ENCODE measurements at places on chromosomes 3 and 15.

- DNase-seq: no peak
Measured at GRCh38 chr15:97386940-97387339, 573.6 kb upstream of the ARRDC4 start.

- no peak for DNase-seq
Measured at GRCh38 chr3:194732617-194733016, 46.9 kb downstream of the FAM43A start.

DNA sequence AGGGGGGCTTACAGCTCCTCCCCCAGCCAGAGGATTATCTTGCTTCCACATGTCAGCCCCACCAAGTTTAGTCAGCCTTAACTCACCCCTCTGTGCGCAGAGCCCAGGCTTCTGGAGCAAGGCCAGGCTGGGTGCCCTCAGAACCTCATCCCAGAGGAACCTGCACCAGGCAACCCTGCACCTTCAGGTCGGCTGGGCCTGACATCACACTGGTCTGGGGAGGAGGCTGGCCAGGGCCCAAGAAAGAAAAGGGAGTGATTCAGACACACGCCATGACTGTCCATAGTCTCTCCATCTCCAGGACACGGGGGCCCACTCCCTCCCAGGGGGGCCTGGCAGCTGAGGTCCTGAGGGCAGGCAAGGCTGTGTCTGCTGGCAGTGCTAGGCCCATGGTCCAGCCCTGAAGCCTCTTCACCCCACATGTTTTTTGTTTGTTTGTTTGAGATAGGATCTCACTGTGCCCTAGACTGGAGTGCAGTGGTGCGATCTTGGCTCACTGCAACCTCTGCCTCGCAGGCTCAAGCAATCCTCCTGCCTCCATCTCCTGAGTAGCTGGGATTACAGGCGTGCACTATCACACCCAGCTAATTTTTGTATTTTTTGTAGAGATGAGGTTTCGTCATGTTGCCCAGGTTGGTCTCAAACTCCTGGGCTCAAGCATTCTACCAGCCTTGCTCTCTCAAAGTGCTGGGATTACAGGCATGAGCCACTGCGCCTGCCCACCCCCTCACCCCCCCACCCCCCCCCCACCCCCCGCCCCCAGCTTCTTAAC is 11.1 kb downstream of the TNK2 start:
- DNase-seq: no peak

GRCh38 chr3:58307639-58308215 is 1.4 kb downstream of the HTD2 start:
- no peak for DNase-seq

DNA sequence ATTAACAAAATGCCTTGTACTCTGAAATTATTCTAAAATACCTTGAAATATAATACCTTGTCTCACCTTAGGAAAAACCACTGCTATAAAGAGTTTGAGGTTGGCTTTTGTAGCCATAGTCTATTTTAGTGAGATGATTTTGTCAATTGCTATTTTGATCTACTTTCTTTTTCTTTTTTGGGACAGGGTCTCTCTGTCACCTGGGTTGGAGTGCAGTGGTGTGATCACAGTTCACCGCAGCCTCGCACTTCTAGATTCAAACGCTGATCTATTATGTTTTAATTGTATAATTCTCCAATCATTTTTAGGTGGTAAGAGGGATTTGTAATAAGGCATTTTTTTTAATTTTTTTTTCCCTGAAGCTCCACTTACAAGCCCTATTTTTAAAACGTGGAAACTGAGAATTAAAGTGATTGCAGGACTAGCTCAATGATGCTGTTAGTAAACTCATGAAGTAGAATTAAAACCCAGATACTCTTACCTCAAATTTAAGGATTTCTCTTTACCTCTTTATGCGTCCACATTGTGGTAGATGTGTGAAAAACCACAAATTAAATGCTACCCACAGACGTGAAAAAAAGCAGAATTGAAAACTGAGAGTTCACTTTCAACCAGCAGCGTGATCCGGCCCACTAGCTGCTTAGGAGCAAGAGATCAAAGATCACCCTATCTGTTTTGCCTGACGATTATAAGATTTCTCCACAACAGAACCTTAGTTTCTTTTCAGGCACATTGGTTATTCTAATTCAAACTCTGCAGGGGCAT is 384.2 kb downstream of the CGGBP1 start:
- DNase-seq: no peak

GRCh38 chr3:72829701-72830100 is 18.5 kb downstream of the SHQ1 start:
- no peak for DNase-seq

DNA sequence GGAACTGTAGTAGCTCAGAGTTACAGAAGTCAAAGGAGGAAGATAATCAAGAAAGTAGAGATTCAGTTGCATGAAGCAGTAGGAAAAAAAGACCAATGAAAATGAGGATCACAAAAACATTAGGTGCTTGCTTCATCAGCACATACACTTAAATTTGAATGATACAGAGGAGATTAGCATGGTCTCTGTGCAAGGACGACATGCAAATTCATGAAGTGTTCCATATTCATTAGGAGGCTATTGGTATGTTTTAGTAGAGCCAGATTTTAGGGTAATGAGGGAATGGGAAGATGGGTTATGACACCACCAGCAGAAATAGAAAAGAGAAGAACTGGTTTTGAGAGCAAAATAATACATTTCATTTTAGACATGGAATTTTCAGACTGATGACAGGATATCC is 21.0 kb upstream of the TTC14 start:
- no peak for DNase-seq

DNA sequence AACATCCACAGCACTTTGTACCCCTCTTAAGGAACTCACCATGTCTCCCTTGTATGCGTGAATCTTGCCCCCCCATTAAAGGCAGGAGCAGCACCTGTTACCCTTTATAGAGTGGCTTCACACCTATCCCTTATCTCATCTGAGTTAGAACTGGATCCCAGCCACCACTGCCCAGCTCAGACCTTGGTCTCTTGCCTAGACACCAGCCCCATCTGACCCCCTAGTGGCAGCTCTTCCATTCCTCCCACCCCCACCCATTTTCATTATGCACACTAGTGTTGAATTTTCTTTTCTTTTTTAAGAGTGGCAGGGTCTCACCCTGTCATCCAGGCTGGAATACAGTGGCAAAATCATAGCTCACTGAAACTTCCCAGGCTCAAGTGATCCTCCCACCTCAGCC is 3.2 kb upstream of the ZFYVE19 start:
- no peak for DNase-seq

GRCh38 chr3:47716656-47717055 is 65.0 kb downstream of the SMARCC1 start:
- no peak for DNase-seq

DNA sequence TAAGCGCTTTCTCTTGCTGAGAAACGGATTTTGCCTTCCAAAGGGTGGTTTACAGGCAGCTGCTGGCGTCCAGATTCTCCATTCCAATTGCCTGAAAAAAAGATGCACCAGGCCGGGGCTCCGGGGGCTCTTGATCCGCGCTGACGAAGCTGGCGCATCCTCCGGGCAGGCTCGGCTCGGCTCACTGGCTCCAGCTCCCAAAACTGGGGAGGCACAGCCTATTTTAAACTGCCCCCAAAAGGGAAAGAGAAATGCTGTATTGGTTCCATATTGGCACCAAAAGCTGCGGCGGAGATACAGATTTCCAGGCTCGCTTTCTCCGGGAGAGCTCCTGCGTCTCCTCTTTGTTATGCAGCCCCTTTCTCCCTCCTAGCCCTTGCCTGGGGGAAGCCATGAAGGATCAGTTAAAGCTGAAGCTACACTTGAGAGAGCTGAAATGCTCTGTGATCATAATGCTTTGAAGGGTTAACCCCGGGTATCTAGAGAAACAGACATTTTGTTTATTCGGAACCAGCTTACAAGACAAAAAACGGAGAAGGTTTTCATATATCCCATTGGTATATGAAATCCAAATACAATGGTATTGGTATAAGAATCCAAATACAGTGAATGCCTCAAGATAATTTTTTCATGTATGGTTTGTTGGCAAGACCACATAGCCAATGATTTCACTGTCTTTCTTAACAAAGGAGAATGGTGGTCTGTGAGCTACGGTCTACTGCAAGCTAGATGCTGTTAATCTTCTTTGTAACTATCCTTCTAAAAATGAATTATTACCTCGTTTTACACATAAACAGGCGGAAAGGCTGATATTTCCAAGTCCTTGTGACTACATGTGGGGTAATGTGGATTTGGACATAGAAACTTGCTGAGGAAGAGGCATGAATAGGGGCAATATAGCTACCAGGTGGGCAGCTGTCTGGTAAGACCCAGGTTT is 693 bp downstream of the CD200 start:
- DNase-seq: no peak

DNA sequence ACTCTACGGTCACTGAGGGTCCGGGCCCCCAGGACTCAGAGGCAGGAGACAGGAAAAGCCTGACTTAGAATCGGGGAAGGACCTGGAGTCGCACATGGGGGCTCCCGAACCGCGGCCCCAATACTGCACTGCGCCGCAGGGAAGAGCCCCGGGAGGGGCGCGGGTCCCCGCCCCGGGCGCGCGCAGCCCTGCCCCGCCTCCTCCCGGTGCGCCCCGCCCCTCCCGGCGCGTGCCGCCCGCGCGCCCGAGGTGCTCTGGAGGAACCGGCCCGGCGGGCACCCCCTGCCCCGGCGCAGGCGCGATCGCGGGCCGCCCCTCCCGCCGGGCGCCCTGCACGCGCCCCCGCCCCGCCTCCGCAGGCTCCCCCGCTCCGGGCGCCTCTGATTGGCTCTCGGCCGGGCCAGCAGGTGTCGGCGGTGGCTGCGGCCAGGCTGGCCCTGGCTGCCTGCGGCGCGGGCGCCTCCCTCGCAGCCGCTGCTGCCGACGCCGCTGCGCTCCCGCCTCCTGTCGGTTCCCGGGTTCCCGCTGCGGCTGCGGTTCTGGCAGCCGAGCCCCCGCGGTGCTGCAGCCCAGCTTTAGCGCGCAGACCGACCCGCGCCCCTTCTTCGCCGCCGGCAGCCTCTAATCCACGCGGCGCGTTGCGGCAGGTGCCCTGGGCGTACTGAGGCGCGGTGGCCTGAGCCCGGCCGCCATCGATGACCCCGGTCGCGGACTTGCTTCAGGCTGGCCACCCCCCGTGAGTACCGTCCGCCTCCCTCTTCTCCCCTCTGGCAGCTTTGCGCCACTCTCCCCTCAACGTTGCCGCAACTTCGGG is at the start of gene MYRIP:
Gene MYRIP, plus strand, starts transcription at position 429 of the 814 bp plus-strand sequence. CDS start 91,208 bp downstream, outside the sequence.
- no peak for DNase-seq

- DNase-seq: peak; percentile 46
Measured at GRCh38 chr15:70580958-70581357, 182.4 kb downstream of the UACA start.

DNA sequence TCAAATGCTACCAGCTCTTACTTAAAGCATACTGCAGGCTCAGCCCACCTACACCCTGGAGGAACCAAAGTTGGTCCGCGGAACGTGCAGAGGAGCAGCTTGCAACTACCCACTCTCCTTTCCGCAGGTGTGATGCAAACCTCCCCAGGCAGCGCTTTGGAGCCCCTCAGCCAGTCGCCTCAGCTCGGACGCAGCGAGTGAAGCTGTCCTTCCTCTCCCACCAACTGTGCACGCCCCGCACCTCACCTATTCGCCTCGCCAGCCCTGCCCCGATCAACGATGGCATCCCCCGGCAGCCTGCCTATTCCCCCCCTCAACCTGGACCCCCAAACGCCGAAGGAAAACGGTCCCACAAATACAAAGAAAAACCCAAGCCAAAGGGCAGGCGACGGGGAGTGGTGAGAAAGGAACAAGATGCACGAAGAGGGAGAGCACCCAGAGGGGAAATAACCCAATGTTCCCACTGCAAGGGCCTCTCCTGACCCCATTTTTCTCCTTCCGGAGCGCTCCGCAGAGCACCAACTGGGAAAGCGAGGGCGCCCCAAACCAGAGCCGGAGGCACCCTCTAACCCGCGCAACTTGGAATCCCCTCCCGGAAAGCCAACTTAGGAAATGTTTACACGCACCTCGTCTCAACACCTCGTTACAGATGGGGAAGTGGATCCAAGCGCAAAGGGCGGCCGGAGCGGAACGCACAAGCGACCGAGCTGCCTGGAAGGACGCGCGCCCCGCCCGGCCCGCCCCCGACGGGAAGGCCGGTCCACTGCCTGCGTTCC is 665 bp downstream of the GLB1 start:
- peak; percentile 81 for DNase-seq

- DNase-seq: no peak
Measured at GRCh38 chr15:35151782-35152181, 66.7 kb upstream of the NANOGP8 start.

GRCh38 chr3:44060164-44060563 is 181.5 kb upstream of the TOPAZ1 start:
- no peak for DNase-seq

DNA sequence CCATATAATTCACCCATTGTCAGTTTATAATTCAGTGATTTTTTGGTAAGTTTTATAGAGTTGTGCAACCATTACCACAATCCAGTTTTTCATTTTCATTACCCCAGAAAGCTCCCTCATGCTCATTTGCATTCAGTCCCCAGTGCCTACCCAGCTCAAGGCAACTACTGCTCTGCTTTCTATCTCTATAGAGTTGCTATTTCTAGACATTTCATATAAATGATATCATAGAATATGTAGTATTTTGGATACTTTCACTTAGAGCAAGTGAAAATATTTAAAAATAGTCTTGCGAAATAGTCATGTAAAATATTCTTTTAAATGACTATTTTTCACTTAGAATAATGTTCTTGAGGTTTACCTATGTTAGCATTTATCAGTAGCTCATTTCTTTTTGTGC is 42.1 kb downstream of the ZNF654 start:
- DNase-seq: no peak

DNA sequence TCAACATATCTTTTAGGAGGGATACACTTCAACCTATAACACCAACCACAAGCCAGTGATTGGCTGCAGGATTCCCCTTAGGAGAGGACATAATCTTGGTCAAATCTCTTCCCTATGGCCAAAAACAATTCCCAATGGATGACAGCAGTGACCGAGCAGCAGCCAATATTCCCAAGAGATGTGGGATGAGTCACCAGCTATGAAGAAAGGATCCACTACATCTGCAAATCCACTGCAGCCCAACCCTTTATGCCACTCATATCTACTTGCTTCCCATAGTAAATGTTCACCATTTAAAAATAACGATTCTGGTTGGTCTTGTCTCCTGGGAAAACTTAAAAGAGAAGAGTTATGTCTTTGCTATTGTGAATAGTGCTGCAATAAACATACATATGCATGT is 4.5 kb upstream of the IQCF5 start:
- DNase-seq: no peak

GRCh38 chr3:15952543-15953175 is 154.9 kb upstream of the ANKRD28 start:
- DNase-seq: no peak

DNA sequence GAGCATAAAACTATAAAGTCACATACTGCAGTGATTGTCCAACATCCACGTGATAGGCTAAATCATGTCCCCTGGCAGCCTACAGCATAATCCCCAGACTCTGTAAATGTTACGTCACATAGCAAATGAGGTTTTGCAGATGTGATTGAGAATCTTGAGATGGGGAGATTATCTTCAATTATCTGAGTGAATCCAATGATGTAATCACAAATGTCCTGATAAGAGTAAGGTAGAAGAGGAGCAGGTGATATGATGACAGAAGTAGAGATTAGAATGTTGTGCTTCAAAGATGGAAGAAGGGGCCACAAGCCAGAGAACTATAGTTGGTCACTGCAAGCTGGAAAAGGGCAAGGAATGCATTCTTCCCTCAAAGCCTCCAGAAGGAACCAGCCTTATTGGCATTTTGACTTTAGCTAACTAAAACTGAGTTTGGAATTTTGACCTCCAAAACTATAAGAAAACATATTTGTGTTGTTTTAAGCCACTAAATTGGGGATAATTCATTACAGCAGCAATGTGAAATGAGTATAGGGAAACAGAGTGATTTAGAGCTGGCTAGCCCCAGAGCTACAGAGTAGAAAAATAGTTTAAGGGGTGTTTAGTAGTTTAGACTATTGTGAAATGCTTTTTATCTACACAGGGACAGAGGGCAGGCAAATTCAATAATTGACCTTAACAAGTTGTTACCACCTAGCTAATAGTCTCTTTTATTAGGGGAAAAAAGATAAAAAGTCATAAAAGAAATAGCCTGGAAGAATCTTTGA is 15.2 kb downstream of the SLC2A2 start:
- DNase-seq: no peak
